RCC 7860 (cell line): ENCODE measurements at places on chromosomes 5 and 9.

DNA sequence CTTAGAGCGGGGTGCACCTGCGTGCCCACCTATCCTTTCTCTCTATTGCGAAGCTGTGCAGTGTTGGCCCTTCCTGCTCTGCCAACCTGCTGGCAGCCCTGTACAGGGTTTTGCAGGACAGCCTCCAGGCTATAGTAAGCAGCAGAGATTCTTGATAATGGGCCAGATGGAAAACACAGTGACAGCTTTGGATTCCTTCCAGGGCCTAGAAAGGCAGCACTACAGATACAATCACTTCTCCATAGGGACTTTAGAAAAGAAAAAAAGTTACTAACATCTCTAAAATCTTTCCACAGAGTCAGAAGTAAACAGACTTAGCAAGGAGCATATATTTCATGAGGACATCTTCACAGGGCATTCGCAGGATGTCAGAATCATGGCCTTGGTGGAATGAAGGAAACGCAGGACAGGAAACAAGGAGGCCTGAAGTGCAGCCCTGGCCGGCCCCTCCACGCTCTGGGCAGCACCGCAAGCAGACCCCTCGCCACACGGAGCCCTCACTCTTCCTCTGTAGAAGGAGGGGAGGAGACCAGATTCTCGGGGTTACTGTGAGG is 172.1 kb upstream of the GAS1 start:
- no peak for DNase-seq

- no peak for DNase-seq
Measured at GRCh38 chr9:121141706-121142105, 60.0 kb downstream of the RAB14 start.

DNA sequence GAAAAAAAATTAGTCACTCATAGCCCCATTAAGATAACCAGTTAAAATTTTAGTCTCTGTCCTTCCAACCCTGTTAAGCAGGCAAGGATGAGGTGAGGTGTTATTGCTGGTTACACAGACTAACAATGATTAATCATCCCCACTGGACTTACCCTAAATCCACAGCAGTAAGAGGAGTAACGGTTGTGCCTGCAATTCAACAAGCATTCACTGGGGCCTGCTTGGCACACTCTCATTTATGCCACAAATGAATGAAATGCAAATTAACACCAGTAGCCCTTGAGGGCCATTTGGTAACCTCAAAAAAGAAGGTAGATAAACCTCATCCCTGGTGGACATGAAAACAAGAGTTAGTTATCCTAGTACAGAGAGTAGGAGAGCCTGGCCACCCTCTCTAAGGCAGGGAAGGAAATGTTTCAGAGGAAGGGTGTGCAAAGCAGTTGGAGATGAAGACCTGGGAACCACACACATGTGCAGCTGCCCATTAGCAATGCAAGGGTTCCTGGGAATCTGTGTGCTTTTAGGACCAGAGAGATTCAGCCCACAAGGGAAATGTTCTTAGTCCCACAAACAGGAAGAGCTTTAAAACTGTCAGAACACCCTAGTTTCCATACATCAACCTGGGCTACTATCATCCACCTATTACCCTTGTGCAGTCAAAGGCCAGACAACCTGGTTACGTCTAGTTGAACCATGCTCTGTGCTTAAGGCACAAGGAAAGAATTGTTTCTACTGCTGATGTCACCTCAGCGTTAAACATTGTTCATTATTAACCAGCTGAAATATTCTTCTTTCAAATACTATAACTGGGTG is 7.7 kb downstream of the LHFPL2 start:
- DNase-seq = peak; percentile 74

DNA sequence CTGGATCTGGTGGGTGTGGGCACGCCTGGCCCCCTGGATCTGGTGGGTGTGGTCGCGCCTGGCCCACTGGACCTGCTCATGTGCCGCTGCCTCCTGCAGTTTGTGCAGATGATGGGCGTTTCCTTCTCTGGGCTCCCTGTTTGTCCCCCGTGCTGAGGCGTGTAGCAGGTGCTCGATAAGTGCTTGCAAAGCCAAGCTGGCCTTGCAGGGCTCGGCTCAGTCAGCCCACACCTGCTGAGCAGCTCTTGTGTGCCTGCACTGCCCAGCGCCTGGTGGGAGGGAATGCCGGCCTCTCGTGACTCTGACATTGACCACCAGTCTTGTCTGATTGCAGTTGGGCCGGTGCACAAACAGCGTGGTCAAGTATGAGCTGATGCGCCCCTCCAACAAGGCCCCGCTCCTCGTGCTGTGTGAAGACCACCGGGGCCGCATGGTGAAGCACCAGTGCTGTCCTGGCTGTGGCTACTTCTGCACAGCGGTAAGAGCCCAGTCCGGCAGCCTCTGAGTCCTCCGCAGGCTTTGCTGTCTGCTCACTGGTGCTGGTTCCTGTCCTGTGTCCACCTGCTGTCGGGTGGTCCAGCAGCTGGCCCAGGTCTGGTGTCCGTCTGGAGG is 102.7 kb upstream of the CACNA1B start:
- DNase-seq = no peak

DNA sequence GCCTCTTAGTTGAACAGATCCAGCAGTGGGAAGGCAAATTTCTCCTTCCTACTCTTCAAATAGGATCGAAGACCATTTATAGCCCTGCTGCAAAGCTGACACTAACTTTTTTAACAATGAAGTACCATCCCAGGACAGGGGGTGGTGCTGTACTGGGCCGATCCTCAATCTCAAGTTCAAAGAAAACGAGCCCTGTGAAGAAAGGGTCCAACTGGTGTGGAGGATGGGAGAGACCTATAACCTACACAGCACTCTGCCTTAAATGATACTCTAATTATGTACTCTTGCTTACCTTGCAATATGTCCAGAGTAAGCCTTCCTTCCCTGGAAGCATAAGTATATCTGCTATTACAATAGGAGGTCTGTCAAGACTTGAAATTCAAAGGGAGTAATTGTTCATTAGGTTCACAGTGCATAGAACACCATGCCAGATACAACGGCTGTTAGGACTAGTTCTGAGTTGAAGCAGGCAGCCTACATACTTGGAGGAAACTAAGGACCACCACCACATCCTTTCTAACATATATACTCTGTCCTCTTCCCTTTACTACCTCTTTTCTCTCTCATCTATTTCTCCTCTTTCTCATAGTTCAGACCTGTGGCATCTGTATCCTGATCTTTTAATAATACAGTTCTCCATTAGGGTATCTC is 6.2 kb downstream of the ETF1 start:
- DNase-seq = no peak

- DNase-seq = no peak
Measured at GRCh38 chr9:133101356-133102189, 19.5 kb downstream of the RALGDS start.

GRCh38 chr9:95770653-95771131 is 104.8 kb upstream of the ERCC6L2 start:
- no peak for DNase-seq

DNA sequence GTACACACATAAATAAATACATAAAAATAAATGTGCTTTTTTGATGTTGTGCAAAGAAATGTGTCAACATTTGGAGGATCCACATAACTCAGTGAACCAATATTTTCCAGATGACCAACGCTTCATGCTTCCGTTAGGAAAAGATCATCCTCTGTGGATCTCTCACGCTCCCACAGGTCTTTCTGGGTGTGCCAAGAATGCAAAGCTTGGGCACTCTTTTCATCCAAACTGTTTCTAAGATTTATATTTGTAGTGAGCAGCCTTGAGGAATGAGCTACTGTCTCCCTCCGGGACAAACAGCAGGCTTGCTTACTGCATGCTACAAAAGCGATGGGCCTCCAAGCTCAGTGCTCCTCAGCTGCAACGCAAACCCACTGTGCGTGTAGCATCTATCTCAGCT is 46.2 kb upstream of the RUFY1 start:
- DNase-seq = no peak

DNA sequence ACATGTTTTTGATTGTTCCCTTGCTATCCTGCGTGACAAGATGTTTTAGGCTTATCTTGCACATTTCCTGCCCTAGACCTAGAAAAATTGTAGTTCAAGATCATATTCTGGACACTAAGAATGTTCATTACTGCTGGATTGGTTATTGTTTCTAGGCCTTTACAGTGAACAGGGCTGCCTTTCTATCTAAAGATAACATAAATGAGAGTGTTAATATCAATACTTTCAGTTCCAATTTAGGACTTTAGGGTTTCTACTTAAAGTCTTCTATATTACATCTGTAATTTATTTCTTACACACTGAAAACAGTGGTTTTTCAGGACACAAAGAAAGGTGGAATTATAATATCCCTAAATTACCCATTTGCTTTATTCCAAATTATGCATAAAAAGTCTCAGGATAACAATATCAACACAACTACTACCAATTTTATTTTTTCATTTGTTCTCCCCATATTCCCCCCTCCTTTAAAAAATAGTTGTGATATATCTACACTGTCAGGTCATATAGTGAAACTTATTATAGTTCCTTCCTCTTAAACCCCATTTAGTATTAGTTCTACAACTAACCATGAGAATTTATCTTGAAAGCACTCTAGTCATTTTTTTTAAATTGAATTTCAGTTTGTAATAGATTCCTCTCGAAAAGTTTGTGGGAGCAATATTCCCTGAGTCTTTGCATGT is 293.9 kb upstream of the RIOK2 start:
- DNase-seq = no peak

GRCh38 chr5:127906562-127907204 is 176.9 kb upstream of the SLC12A2 start:
- no peak for DNase-seq

- no peak for DNase-seq
Measured at GRCh38 chr5:115435778-115436712, 108.5 kb downstream of the FEM1C start.

DNA sequence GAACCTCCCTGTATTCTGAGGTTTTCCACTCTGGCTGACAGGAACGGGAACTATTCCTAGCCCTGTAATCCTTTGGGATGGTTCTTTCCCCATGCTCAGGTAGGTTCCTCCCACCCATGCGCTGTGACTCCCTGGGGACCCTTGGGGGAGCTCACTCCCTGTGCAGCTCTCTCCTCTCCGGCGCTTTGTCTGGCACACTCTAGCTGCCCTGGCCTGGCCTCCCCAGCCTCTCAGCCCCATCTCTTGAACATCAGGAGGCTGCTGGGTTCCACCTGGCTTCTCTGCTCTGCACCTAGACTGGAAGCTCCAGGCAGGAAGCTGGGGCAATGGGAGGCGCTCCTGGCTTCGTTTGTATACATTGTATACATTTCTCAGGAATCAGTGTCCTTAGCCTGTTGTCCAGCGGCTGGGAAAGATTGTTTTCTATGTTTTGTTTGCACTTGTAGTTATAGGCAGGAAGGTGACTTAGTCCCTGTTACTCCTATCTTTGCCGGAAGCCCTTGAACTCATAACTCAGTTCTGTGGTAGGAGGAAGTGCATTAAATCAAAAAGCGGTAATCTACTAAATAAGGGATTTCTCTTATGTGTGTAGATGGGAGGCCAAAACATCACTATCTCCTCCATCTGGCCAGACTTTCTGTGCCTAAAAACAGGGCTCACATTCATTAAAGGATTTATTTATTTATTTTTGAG is 20.4 kb downstream of the SLC25A25 start:
- DNase-seq = no peak

DNA sequence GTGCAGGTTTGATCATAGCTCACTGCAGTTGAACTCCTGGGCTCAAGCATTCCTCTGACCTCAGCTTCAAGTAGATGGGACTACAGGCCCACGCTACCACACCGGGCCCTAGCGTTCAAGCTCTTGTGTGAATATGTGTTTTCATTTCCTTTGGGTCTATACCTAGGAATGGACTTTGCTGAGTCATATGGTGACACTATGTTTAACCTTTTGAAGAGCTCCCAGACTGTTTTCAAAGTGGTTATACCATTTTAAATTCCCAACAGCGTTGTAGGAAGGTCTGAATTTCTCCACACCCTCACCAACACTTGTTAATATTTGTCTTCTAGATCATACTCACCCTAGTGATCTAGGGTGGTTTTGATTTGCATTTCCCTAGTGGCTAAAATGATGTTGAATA is 33.5 kb downstream of the FAF2 start:
- DNase-seq = peak; percentile 22
